Stromal cell of bone marrow (primary cell): ENCODE measurements at places on chromosomes 13 and 19.

DNA sequence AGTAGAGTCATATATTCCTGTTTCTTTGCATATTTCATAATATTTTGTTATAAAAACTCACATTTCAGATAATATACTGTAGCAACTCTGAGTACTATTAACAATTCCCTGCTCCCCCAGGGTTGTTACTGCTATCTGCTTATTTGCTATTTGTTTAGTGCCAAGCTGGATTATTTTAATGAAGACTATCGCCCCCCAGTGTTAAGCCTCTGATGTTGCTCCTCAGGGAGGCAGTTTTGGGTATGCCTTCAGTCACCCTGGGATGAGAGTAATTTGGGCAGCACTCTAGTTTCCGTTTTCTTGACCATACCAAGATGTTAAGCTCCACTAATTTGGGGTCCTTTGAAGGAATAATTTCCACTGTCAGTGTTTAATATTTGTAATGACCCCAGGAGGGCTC lies 46.0 kb downstream of the MICU2 start:
- no peak for DNase-seq

GRCh38 chr19:46503848-46504453 lies 8.3 kb upstream of the PNMA8B start:
- DNase-seq = no peak

DNA sequence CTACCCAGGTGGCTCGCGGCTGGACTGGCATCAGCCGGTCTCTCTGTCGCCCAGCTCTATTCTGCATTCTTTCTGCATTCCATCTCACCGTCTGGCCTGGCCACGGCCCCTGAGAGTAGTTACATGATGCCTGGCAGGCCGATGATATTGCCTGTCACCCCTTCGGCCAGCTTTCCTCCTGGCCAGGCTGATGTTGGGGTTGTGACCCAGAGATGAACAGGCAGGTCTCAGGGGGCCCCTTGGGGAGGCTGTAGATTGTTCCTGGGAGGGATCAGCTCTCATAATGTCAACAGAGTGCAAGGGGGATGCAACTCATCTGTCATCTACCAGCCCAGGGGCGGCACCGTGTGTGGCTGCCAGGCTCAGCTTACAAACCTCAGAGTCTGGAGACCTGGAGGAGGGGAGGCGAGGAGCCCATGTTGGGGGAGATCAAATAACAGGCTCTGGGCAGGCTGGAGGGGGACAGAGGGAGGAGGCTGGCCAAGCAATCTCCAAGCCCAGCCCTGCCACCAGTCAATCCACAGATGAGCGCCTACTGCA lies 13.6 kb upstream of the FBXO17 start:
- DNase-seq = no peak

DNA sequence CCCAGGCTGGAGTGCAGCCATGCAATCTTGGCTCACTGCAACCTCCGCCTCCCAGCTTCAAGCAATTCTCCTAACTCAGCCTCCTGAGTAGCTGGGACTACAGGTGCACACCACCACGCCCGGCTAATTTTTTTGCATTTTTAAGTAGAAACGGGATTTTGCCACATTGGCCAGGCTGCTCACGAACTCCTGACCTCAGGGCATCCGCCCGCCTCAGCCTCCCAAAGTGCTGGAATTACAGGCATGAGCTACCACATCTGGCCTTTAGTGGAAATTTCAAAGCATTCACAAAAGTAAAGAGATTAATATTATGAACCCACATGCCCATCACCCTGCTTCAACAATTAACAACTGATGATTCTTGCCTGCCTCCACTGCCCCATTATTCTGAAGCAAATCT lies 20.5 kb upstream of the LATS2 start:
- no peak for DNase-seq

DNA sequence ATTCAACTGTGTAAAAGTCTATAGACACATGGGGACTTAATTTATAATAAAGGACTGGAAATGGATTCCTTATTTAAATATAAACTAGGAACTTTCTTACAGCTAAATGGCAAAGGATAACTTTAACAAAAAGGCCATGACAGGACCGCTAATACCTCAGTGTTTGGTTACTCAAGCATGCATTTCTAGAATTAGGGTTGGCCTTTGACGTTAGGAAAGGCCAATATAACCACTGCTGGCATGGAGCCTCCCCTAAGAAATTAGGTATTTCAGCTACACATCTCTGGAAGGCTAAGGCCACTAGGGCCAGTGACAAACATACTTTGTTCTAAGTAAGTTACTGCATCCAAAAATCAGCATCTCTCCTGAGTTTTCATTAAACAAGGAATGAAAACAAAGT lies 9.3 kb downstream of the PEG3 start:
- no peak for DNase-seq

DNA sequence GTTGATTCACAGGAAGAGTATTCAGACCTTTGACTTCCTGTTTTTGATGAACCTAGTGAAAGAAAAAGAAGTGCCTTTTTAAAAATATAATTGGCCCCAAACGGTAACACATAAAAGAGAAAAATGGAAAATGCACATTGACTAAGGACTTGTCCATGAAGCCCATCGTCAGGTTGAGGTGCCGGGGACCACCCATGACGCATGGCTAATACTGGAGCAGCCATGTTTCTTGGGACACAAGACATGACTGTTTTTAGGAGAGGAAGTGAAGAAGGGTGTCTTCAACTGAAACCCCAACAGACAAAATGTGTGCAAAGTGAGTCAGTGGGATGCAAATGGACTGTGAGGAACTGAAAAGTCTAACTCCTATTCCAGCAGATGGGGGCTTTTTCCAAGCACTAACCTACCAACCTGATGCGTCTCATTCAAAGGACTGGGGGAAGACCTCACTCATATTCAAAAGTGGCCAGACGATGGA lies 459.4 kb downstream of the FOXO1 start:
- DNase-seq = no peak

DNA sequence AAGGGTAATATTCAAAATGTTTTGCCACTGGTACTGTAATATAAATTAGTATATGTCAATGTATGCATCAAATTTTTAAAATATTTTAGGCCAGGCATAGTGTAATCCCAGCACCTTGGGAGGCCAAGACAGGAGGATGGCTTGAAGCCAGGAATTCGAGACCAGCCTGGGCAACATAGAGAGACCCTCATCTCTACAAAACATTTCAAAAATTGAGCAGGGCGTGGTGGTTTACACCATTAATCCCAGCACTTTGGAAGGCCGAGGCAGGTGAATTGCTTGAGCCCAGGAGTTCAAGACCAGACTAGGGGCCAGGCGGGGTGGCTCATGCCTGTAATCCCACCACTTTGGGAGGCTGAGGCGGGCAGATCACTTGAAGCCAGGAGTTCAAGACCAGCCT lies 14.1 kb upstream of the STRN4 start:
- DNase-seq = no peak

DNA sequence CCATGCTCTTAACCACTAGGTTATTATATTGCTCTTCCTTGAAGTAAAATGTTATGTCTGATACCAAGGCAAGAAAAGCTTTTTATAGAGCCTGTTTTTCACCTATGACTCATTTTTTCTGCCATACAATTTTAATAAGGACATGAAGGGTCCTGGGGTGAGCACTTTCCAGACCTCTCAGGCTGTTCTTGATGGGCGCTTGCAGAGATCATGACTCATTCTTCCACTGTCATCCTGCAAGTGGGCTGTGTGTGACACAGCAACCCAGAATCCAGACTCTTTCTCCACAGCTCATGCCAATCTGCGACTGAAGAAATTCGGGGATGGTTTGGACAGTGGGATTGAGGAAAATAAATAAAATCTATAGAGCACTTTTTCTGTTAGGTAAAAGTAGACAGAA lies 506.7 kb upstream of the NBEA start:
- peak; percentile 36 for DNase-seq

DNA sequence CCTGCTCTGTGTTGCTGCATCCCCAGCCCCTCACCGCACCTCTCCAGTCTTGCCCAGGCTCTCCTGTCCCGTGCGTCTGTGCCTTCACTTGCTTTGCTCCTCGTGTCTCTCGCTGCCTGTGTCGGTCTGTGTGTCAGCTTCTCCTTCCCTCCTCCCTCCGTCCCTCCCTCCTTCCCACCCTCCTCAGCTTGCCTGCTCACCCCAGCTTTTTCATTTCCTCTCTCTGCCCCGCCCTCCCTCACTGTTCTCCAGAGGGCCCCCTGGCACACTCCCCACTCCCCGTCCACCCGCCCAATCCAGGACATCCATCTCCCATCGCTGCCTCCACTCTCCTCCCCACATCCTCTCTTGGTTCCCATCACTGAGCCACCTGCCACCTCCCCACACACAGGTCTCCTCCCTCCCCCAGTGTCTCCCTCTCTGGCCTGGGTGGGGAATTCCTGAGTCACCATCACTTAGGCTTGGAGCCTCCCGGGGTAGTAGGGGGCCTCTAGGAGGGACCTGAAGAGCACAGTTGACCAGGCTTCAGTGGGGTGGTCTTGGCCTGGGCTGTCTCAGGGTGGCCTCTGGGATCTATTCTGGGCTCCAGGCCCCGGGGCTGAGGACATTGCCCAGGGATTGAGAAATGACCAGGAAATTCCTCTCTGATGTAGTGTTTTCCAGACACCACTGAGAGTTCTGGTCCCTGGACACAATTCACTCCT lies at the start of gene PTGIR:
Gene PTGIR (minus strand): TSS at position 132 of the 704 bp plus-strand sequence. CDS start 864 bp downstream, outside the sequence.
- peak; percentile 74 for DNase-seq

DNA sequence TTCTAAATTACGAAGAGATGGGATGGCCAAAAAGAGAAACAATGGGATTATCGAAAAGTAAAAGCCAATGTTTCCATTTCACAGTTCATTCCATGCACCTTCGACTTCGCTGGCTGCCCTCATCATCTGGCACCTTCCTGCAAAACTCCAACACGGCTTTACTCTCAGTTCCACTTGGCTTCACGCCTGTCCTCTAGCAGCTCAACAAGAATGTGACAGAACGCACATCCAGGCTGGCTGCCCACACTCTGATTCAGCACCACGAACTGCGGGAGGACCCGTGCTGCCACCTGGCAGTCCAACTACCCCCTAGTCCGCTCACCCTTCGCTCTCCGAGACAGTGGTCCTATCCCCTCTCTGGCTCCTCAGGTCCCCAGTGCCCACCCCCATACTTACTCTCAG lies 11.7 kb downstream of the ATP7B start:
- DNase-seq = no peak

GRCh38 chr13:83453300-83453699 lies 429.0 kb downstream of the SLITRK1 start:
- no peak for DNase-seq

- peak; percentile 37 for DNase-seq
Measured at GRCh38 chr13:94435604-94436226, 43.8 kb downstream of the DCT start.

DNA sequence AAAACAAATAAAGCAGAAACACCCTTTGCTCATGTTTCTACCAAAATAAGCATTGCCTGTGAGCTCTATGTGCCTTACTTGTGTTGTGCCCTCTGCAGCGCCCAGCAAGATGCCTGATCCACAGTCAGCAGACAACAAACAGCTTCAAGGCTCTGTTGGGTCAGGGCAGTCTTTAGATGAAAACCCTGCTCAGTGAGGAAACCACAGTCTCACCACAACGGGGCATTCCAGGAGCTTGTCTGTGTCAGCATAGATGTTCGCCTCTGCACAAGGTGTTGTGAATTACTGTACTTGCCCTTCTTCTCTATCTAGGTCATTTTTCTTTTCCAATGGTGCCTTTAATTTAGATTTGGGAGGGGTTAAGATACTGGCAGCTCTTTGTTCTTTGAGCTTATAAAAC lies 251.9 kb downstream of the COL4A1 start:
- DNase-seq = no peak

GRCh38 chr19:1513499-1514294 lies 878 bp upstream of the ADAMTSL5 start:
- no peak for DNase-seq

- no peak for DNase-seq
Measured at GRCh38 chr13:28318496-28318895, 176.4 kb downstream of the FLT1 start.

DNA sequence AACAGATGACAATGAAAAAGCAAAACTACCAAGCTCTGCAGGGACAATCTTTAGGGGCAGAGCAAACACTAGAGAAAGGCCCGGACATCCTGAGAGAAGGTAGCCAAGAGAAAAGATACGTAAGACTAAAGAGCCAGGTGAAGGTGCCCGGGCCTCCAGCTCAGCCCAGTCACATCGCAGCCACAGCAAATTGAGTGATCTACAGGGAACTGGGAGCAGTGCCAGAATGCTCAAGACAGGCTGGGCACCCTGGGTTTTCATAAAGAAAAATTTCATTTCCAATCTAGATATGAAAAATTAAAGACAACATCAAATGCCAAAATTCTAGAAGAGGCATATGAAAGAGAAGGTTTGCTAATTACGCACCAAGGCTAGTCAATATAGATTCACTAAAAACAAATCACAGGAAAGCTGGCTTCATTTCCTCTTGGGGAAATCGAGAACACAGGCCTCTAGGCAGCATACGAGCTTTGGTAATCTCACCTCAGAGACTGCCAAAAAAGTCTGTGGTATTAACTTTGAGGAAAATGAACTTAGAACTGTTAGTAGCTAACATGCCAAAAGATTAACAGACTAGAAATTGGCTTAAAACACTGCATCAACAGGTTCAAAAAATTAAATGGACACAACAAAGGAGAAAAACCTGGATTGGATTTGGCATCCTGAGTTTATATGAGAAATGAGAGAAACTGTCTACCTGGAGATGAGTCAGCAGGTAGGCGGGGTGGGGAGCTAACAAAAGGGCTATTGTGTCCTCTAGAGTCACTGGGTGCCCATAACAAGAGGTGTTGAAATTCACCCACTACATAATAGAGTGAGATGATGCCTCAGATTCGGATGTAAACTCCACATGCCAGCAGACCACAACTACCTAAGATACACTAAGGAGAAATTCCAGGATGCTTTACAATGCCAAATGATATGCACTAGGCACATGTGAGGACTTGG lies 6.6 kb downstream of the ANKRD10 start:
- no peak for DNase-seq

- no peak for DNase-seq
Measured at GRCh38 chr19:43534816-43535761, 2.1 kb downstream of the ZNF575 start.

GRCh38 chr19:42323852-42324654 lies 1.4 kb upstream of the MEGF8 start:
- no peak for DNase-seq

- no peak for DNase-seq
Measured at GRCh38 chr19:35214766-35215422, 13.6 kb downstream of the FAM187B start.

GRCh38 chr19:50003254-50003788 lies 21.9 kb downstream of the VRK3 start:
- DNase-seq = no peak

DNA sequence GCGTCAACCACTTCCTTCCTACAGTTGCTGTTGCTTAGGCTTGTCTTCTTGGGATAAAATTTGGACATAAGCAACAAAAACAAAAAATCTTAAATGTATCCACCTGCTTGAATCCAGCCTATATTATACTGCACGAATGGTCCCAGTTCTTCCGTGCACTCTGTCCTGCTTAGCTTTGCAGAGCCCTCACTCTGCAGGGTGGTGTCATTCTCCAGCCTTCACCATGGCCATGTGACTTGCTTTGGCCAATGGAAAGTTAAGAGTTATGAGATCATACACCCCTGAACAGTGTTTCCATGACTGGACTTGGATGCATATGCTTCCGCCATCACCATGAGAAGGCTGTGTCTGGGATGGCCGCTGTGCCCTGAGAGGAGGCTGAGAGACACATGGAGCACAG lies 27.4 kb upstream of the SACS start:
- DNase-seq = no peak

GRCh38 chr13:49646688-49647087 lies 18.4 kb downstream of the ARL11 start:
- DNase-seq = no peak
